ENCODE measurements at places on chromosomes 7 and 10. TPM values are rescaled to one million over a fixed set of nuclear protein-coding genes. Genes with fewer than 3 reads are reported as not detected.

The ITIH5 gene
- total RNA-seq, result 0.12 TPM

The ORC5 gene
- 21.4 TPM for total RNA-seq

The EFCAB10 gene
- 2.7 TPM for total RNA-seq

The INMT gene
- not detected for total RNA-seq

The DCLRE1C gene
- 6.6 TPM for total RNA-seq

The GOLGA7B gene
- 3.9 TPM for total RNA-seq

The AGBL3 gene
- 0.55 TPM for total RNA-seq

The AGFG2 gene
- 18.9 TPM for total RNA-seq

The PAX4 gene
- not detected for total RNA-seq

The PTPN20 gene
- 4.7 TPM for total RNA-seq

The CALML5 gene
- not detected for total RNA-seq

The SFTPD gene
- 0.26 TPM for total RNA-seq

The TRIM50 gene
- not detected for total RNA-seq

The NEUROD6 gene
- not detected for total RNA-seq

The GPNMB gene
- 3.4 TPM for total RNA-seq

The OR2A1 gene
- total RNA-seq, result not detected

The TOMM7 gene
- 437 TPM for total RNA-seq

The A1CF gene
- not detected for total RNA-seq

The SYCE1 gene
- total RNA-seq, result not detected

The ENKUR gene
- total RNA-seq, result 0.21 TPM

The CXCL12 gene
- total RNA-seq, result 0.19 TPM

The ASAH2B gene
- total RNA-seq, result 4.6 TPM

The PTN gene
- total RNA-seq, result not detected

The HOXA3 gene
- total RNA-seq, result 6.4 TPM

The PLAC9 gene
- not detected for total RNA-seq
